H9 (cell line): ENCODE measurements at places on chromosomes 5 and 9. TPM values are rescaled to one million over a fixed set of nuclear protein-coding genes. Genes with fewer than 3 reads are reported as not detected.

- DNase-seq = no peak
Observed at GRCh38 chr5:83946516-83946915, 225.9 kb upstream of the HAPLN1 start.

DNA sequence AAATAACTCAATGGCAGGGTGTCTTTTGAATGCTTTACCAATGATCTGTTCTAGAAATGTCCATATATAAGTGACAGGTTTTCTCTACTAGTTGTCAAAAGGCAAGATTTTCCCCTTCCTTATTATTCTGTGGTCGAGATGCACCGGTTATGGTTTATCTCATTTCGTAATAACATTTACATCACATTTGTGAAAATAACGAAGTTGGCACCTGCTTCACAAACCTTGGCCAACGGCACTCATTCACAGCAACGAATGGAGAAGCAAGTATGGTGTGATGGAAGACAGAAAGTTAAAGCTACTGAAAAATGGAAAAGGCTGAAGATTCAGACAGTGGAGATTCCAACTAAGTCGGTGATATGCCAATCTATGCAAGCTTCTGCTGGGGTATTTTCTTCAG is 235.8 kb downstream of the KCTD16 start:
- no peak for DNase-seq

Gene ESM1
- not detected in 2 replicates for total RNA-seq

Gene PCDHB15
- total RNA-seq = 5.2 and 7.0 TPM in 2 replicates

Gene OTULINL
- total RNA-seq = 7.0 and 7.5 TPM in 2 replicates
